ENCODE measurements at places on chromosomes 16 and 17.

DNA sequence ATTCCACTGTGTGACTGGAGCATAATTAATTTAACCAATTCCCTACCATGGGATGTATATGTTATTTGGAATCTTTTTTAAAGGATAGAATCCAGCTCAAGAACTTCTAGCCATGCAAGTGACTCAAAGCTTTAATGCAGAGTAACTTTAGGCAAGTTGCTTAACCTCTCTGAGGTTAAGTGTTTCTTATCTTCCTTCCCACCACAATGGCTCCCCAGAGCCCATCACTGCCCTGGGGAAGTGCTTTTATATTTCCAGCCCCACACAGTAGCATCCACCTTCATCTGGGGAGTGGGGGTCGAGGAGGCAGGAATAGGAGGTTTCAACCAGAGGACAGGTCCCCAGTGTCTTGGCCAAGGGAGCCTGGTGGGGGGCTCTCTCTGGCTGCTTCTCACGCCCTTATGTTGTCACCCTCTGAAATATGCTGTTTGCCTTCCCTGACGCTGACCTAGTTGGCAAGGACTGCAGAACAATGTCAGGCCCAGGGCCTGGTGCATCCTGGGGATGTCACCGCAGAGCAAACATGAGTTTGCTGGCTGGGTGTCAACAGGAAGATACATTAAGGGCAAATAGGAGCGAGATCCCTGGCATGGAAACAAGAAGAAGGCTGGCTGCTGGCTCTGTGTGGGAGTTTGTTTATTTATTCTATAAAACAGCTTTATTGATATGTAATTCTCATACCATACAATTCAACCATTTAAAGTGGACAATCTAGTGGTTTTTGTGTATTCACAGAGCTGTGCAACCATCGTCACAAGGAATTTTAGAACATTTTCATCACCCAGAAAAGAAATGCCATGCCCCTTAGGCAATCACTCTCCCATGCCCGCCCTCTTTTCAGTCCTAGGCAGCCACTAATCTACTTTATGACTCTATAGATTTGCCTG, 46.6 kb upstream of the WSB1 start:
- H3K4me1 ChIP-seq: no peaks in the 10 kb centered on the region
- H3K27ac ChIP-seq: no peak overlapping the region
- no peaks in the 10 kb centered on the region for H3K36me3 ChIP-seq
- DNase-seq: peak; percentile 14

DNA sequence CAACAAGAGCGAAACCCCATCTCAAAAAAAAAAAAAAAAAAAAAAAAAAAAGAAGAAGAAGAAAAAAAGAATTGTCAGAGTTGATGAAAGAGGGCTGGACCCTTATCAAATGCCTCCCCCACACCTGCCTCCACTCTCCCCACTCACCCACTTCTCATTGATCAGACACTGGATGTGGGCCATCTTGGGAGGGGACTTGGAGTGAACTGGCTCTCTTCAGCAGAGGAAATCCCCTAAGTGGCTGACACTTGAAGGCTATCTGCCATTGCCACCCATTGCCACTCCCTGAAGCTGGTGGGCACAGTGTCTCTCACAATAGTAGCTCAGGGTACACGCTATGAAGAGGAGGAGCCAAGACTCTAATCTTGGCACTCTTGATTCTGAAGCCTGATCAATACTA, 1.6 kb downstream of the ITGA2B start:
- H3K36me3 ChIP-seq: no peaks in the 10 kb centered on the region
- peaks cover 5% of the 10 kb centered on the region for H3K27me3 ChIP-seq
- H3K27ac ChIP-seq: no peak overlapping the region

DNA sequence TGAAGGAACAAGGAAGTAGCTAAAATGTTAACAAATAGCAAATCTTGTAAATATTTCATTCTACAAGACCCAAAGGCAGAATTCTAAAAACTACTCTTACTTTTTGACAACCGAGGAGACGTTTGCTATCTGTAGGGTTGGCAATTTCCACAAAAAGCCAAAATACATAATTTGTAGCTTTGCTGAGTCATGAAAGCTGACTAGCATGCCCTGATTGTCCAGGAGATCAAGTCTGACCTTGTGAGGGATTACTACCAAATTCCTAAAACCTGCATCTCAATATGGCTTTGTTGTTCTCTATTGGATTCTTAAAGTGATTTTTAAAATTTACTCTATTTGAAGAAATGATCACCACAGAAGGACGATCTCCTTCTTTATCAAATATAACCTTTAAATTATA, 10.8 kb downstream of the DNAJA2 start:
- H3K4me1 ChIP-seq: no peaks in the 10 kb centered on the region
- no peaks in the 10 kb centered on the region for H3K27me3 ChIP-seq
- H3K27ac ChIP-seq: no peak overlapping the region
- DNase-seq: no peak

DNA sequence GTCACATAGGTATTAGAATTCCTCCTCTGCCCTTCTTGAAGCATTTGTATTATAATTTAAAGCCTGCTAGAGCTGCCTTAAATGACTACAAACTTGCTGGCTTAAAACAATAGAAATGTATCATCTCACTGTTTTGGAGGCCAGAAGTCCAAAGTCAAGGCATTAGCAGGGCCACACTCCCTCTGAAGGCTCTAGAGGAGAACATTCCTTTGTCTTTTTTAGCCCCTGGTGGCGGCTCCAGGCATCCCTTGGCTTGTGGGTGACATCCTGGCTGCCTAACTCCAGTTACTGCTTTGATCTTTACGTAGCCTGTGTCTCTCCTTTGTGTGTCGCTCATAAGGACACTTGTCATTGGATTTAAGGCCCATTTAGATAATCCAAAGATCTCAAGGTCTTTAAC, 186.6 kb upstream of the SALL1 start:
- no peaks in the 10 kb centered on the region for H3K36me3 ChIP-seq
- H3K27me3 ChIP-seq: no peaks in the 10 kb centered on the region
- no peak overlapping the region for H3K4me3 ChIP-seq
- H3K27ac ChIP-seq: no peak overlapping the region
- no peaks in the 10 kb centered on the region for H3K4me1 ChIP-seq
- DNase-seq: peak; percentile 75

- H3K36me3 ChIP-seq: no peaks in the 10 kb centered on the region
- peak; percentile 41 for DNase-seq
- H3K4me3 ChIP-seq: peak overlapping the region; percentile 29
- H3K27ac ChIP-seq: no peak overlapping the region
- no peaks in the 10 kb centered on the region for H3K27me3 ChIP-seq
These were observed 19.8 kb upstream of the ADCY7 start for GRCh38 chr16:50246299-50247122.

- no peak for DNase-seq
- H3K4me3 ChIP-seq: no peak overlapping the region
- H3K27ac ChIP-seq: no peak overlapping the region
- H3K27me3 ChIP-seq: no peaks in the 10 kb centered on the region
These were observed 57.6 kb downstream of the CDRT4 start for GRCh38 chr17:15409721-15410250.

DNA sequence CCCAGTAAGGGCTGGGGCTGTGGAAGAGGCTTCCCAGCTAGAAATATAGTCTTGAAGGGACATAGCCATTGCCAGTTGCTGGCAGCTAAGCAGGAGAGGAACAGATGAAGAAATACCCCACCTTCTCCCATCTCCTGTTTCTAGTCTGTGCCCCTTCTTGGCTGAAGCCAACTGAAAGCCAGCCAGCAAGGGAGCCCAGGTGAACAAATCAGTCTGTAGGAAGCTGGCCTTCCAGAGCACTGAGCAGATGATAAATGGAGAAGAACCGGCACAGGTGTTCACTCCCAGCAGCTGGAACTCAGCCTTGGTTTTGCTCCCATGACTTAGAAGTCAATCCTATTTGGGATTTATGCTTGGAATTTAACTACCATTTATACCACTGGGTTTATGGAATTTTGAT, 69.2 kb upstream of the DHX40 start:
- H3K36me3 ChIP-seq: no peaks in the 10 kb centered on the region
- H3K4me1 ChIP-seq: no peaks in the 10 kb centered on the region
- no peak for DNase-seq
- H3K27me3 ChIP-seq: no peaks in the 10 kb centered on the region

- DNase-seq: peak; percentile 86
- H3K27me3 ChIP-seq: no peaks in the 10 kb centered on the region
- H3K27ac ChIP-seq: no peak overlapping the region
- H3K4me3 ChIP-seq: no peak overlapping the region
- no peaks in the 10 kb centered on the region for H3K36me3 ChIP-seq
- no peaks in the 10 kb centered on the region for H3K4me1 ChIP-seq
These were observed 3.4 kb upstream of the HEXD start for GRCh38 chr17:82414548-82415281.

- H3K4me3 ChIP-seq: peak overlapping the region; percentile 55
- no peaks in the 10 kb centered on the region for H3K36me3 ChIP-seq
- H3K4me1 ChIP-seq: peaks cover 3% of the 10 kb centered on the region
- H3K27ac ChIP-seq: no peak overlapping the region
These were observed 22.4 kb upstream of the CRYM start for GRCh38 chr16:21300309-21301167.

- peaks cover 2% of the 10 kb centered on the region for H3K36me3 ChIP-seq
- H3K27me3 ChIP-seq: no peaks in the 10 kb centered on the region
- no peak for DNase-seq
- H3K4me3 ChIP-seq: no peak overlapping the region
- peaks cover 1% of the 10 kb centered on the region for H3K4me1 ChIP-seq
- no peak overlapping the region for H3K27ac ChIP-seq
These were observed 25.4 kb downstream of the SLC39A11 start for GRCh38 chr17:73067075-73067474.

DNA sequence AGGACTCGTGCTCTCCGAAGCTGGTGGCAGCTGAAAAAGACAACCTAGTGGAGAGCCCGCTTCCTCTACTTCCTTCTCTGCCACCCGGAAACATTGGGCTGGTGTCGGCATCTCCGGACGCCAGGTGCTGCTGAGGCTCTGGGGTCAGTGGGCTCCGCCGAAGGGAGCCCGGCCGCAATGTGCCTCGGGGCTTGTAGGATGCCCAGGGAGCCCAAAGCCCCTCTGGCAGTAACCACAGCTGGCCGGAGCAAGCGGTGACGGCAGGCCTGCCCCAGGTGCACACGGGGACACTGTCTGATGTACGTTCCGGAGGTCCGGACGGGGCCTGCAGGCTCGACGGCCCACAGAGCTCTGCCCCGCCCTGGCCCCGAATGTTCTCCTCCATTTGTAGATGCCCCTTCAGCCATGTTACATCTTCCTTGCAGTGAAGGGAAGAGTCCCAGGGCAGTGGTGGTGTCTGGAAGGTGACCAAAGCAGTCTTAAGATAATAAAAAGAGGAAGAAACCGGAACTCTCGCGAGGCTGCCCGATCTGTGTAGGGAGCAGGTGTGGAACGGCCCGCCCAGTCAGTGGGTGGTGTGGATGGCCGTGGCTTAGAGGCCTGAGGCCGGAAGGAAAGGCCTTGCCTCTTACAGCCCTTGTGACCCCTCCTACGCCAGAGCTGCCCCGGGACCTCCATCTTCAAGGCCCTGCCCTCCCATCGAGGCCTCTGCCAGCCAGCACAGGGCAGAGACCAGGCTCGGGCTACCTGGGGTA, 22.6 kb downstream of the NDUFAF8 start:
- H3K4me3 ChIP-seq: no peak overlapping the region
- peaks cover 1% of the 10 kb centered on the region for H3K36me3 ChIP-seq

GRCh38 chr17:73797594-73798110, 153.4 kb upstream of the SDK2 start:
- no peaks in the 10 kb centered on the region for H3K4me1 ChIP-seq
- H3K36me3 ChIP-seq: no peaks in the 10 kb centered on the region
- no peak overlapping the region for H3K4me3 ChIP-seq

DNA sequence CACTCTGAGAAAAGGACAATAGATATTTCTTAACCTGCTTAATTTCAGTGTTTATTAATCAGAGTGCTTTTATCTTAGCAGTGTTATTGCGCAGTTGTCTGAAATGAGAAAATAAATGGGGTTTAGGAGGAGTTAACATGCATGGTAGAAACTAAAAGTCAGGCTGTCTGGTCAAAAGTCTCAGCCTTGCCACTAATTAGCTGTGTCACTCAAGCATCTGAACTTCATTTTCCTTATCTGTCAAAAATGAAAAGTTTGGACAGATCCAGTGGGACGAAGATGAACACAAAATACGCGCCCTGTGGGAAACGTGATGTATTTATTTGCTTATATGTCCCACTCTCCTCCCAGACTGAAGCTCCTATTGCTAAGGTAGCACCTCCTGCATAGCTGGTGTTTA, 6.3 kb upstream of the MEIOB start:
- no peak overlapping the region for H3K4me3 ChIP-seq
- no peak overlapping the region for H3K27ac ChIP-seq
- H3K27me3 ChIP-seq: peaks cover 2% of the 10 kb centered on the region
- DNase-seq: no peak
- no peaks in the 10 kb centered on the region for H3K36me3 ChIP-seq
- no peaks in the 10 kb centered on the region for H3K4me1 ChIP-seq

DNA sequence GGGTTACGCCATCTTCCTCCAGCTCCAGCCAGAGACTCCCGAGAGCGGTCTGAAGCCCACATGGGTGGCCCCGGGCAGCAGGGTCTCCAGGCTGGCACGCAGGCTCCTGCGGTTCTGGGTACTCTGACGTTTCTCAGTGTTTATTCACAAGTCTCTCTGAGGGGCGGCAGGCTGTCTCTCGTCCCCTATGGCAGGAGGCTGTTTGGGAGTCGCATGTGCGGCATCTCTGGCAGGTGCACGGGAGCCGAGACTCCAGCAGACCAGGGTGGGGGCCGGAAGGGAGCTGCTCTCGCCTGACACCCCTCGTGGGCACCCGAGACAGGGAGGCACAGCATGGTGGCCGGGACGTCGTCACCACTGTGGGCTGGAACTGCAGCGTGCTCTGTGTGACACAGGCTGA, 48.1 kb downstream of the ZNF778 start:
- peaks cover 10% of the 10 kb centered on the region for H3K36me3 ChIP-seq
- H3K4me1 ChIP-seq: no peaks in the 10 kb centered on the region
- no peaks in the 10 kb centered on the region for H3K27me3 ChIP-seq

GRCh38 chr17:37643869-37644268, 623 bp upstream of the DDX52 start:
- no peak overlapping the region for H3K27ac ChIP-seq
- DNase-seq: peak; percentile 5
- no peak overlapping the region for H3K4me3 ChIP-seq
- H3K36me3 ChIP-seq: no peaks in the 10 kb centered on the region
- H3K27me3 ChIP-seq: peaks cover 4% of the 10 kb centered on the region

- H3K4me3 ChIP-seq: no peak overlapping the region
These were observed 173.0 kb downstream of the CCDC182 start for GRCh38 chr17:57572062-57572461.
